Upper lobe of right lung (tissue), 1 donor: ENCODE measurements at places on chromosomes 1 and 21.

DNA sequence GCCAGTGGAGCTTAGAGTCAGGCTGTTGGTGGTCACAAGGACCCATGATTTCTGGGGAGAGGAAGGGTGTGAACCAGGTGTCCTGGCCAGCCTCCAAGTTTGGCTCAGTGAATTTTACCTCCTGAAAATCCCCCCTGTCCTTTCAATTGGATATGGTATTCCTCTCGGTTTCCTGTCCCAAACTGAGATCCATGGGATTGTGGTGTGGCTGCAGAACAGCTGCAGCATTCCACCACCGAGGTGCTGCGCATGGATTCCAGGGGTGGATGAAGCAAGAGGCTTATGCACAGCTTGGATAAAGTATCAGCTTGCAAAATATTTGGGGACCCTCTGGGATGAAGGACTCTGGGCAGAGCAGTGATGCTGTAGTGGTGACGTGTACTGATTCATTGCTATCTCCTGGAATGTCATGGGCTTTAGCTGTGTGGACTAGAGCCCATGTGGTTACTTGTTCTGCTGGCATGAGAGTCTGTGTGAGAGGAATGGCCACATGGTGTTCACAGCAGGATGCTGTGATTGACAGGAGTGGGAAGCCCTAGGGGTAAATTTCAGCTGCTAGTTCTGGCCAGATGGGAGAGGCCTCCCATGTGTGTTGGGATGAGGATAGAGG, 148.7 kb upstream of the SPAG17 start:
- DNase-seq, result no peak

DNA sequence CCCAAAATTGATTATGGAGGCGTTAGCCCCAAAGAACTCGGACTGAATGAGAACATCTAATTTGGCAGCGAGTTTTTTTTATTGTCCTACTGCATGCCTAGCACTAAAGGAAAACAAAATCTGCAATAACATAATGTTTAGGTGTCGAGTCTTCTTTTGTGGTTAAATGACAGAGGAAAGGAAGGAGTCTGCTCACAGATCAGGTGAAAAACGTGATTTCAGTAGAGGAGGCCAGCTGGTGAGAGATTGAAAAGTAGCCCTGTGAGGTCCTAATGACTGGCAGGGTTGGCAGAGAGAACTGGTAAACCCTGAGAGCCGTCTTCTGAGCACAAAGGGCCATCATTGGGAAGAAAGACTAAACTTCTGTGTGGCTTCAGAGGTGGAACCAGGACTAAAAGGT, 24.2 kb downstream of the WDTC1 start:
- DNase-seq, result no peak

DNA sequence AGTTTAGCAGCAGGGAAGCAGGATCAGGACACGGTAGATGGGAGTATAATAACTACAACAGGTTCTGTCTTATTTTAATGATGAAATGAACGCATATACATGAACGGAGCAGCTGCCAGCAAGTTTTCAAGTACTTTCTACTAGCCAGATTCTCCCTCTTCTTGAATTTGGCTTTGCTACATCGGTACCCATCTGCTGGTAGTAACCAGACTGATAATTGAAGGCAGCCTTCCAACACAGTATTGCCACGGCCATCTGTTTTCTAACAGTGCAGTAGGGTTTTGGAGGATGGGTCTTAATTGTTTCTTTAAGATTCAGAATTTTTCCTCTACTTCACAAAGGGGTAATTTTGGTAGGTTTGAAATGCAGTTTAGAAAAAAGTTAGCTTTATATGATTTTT, 33.4 kb downstream of the CENPF start:
- no peak for DNase-seq

DNA sequence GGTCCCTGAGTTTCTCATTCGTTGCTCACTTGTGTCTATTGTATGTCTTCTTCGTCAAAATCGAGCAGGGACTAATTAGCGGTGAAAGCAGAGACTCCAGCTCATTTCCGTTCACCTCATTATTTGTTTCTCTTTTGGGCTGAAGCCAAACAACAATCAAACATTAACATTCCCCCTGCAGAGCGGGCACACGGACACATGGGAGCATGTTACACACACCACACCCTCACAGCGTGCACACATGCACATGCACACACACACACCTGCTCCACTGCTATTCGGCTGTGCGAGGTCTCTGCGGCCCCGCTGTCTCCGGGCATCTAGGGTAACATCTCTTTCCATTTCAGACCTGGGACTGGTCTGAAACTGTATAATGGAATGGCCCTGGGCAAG, 58.5 kb upstream of the LRRC8D start:
- DNase-seq, result no peak

- peak; percentile 22 for DNase-seq
These were observed 32.8 kb downstream of the SNAP47 start for GRCh38 chr1:227768125-227768439.
